ENCODE measurements at places on chromosomes 2 and 18.
A peak's percentile ranks its signal among the peaks of the same experiment; 100 is the strongest.

DNA sequence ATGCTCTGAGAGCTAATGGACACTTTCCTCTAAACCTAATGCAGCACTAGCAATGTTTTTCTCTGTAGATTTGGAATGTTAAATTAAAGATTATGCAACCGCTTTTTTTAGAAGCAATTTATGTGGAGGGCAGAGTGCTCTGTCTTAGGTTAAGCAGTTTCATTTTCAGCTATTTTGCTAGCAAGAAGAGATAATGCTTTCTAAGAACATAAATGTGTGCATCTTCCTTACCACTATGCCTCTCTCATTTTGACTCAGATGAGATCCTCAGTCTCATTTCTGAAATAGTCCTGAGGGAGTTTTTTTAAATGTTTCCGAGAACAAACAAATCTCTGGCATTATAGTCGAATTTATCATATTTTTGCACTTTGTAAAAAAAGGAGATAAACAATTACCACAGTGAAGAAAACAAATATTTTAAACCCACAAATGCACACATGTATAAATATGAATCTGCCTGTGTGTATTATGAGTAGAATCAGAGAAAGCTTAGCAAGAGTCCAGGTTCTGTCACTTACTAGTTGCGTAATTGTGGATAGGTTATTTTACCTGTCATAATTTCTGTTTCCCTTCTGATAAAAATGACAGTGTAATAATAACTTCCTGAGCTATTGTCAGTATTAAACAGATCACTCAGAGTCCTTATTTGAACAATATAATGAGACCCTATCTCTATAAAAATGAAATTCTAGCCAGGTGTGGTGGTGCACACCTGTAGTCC is 207.7 kb upstream of the CRIM1 start:
- DNase-seq: no peak

DNA sequence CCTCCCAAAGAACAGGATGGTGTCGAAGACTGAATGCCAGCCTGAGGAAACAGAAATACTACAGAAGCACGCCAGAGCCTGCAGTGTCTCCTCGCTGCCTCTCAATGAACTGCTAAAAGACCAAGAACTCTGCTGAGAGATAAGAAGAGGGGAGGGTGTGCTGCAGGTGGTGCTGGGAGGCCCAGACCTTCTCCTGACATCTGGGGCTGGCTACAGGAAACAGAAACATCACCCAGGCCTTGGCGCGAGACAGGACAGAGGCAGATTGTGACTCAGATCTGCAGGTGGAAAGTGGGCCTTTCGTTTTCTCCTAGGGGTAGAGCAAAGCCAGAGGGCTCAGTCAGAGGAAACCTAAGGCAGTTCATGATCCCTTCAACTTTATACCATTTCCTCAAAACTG is 250.3 kb upstream of the TCF4 start:
- DNase-seq: no peak

- DNase-seq: no peak
Observed at GRCh38 chr2:153536115-153536514, 57.6 kb upstream of the RPRM start.

DNA sequence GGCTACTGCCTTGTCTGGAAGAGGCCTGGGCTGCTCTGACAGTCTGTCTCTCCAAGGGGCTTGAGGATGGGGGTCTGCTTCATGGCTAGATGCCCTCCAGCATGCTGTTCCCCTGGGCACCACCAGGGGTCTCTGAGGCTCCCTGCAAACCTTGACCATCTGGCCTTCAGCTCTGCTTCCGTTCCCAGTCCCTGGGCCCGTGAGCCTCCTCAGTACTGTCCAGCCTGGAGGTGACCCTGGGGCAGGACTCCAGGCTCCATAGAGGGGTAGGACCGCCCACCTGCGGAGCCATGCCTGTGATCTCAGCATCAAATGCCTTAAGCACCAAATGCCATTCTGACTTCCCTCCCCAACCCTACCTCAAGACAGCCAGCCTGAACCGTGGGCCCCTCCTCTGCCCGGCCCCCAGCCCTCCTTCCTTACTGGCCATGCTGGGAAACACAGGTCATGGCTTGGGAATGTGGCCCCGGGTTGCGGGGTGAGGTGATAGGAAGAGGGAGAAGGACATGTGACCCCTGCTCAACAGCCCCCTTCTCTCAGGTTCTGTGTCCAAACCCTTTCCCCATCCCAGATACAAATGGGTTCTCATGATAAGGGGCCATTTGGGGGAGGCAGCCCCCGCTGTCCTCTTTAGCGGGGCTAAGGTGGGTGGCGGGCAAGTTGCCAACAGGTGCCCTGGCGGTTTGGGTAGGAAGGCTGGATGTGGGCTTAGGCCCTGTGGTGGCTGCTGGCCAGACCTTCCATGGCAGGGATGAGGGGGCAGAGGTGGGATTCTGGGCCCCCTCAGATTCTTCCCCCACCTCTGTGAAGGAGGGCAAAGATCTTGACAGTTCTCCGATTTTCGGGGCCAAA is 25.0 kb downstream of the SPEG start:
- no peak for DNase-seq

DNA sequence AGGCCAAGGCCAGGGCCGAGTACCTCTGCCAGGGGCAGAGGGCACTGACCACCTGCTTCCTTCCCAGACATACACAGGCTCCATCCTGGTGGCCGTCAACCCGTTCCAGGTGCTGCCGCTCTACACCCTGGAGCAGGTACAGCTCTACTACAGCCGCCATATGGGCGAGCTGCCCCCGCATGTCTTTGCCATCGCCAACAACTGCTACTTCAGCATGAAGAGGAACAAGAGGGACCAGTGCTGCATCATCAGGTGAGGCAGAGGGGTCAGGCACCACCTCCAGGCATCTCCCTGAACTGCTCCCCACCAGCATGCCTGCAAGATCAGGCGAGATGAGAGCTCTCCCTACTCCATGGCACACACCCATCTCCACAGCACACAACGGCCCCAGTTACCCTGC is 31.1 kb downstream of the MYO7B start:
- DNase-seq: no peak

- no peak for DNase-seq
Observed at GRCh38 chr2:39241588-39241987, 2.2 kb downstream of the CDKL4 start.

DNA sequence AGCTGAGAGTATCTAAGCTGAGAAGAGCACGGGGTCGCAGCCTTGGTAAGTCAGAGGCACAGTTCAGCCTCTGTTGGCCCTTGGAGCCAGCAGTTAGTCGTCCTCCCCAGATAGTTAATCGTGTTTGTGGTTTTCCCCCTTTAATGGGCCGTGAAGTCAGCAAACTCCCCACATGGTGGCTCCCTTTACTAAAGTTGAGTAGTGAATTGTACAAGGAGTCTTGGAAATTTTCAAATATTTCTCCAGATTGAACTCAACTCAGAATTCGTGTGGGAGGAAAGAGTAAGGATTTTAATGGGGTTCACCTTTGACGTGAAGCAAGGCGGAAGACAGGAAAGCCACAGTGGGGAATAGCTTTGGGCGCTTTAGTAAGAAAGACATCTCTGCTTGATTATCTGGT is 2.4 kb upstream of the ADCYAP1 start:
- DNase-seq: no peak

- no peak for DNase-seq
Observed at GRCh38 chr2:65050931-65051330, 5.3 kb upstream of the CEP68 start.

DNA sequence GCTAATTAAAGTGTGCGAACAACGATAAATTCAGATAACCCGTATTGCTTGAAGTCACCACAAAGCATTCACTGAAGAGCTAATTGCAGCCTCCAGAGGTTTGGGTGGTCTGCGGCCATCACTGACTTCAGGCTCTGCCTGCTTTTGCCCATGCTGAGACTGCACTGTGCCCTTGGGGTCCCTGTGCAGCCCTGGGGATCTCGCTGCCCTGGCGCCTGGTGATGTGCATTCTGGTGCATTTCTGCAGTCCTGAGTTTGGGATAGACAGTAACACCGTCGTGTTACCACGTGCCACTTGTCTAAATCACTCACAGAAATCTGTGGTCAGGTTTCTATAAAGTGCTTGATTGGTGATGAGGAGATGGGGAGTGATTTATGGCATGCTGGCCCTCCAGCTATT is 27.6 kb downstream of the LDLRAD4 start:
- DNase-seq: no peak

- no peak for DNase-seq
Observed at GRCh38 chr2:240877460-240878340, 9.1 kb downstream of the AGXT start.

- peak; percentile 88 for DNase-seq
Observed at GRCh38 chr2:181677912-181678586, 2.3 kb downstream of the NEUROD1 start.

- DNase-seq: peak; percentile 47
Observed at GRCh38 chr2:150548527-150548926, 61.1 kb upstream of the RND3 start.

GRCh38 chr18:70366174-70366573 is 77.3 kb downstream of the SOCS6 start:
- no peak for DNase-seq

GRCh38 chr2:30026091-30027055 is 105.0 kb upstream of the ALK start:
- peak; percentile 70 for DNase-seq

DNA sequence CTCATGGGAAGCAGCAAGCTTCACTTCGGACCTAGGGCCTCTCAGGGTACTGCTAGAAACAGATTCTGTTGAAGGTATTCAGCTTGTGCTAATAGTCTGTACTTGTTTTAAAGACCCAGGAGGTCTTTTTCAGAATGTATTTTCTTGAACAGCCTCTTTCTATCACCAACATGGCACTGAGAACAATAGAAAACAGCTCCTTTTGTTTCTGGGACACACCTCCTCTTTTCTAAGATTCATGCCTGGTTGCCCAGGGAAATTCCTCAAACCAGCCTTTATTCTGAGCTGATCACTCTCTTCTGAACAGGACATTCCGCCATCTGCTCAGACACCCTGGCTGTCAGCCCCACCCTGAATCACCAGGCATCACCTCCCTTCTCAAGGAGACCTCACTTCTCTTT is 389.6 kb downstream of the TGIF1 start:
- no peak for DNase-seq

GRCh38 chr18:55790296-55790695 is 202.3 kb upstream of the TCF4 start:
- peak; percentile 68 for DNase-seq

- no peak for DNase-seq
Observed at GRCh38 chr18:77666613-77667012, 417.0 kb downstream of the GALR1 start.

DNA sequence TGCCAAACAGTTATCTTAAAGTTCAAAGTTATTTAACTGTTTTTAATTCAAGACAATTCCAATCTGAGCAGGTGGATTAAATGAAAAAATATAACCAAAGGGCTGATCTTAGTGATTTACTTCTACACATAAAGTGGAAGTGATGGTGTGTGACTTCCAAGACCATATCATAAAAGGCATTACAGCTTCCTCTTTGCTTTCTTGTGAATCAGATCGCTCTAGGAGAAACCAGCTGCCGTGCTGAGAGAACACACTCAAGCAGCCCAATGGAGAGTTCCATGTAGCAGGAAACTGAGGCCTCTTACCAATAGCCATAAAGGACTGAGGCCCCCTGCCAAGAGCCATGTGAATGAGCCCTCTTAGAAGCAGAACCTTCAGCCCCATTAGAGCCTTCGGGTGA is 197.4 kb downstream of the NBAS start:
- no peak for DNase-seq

DNA sequence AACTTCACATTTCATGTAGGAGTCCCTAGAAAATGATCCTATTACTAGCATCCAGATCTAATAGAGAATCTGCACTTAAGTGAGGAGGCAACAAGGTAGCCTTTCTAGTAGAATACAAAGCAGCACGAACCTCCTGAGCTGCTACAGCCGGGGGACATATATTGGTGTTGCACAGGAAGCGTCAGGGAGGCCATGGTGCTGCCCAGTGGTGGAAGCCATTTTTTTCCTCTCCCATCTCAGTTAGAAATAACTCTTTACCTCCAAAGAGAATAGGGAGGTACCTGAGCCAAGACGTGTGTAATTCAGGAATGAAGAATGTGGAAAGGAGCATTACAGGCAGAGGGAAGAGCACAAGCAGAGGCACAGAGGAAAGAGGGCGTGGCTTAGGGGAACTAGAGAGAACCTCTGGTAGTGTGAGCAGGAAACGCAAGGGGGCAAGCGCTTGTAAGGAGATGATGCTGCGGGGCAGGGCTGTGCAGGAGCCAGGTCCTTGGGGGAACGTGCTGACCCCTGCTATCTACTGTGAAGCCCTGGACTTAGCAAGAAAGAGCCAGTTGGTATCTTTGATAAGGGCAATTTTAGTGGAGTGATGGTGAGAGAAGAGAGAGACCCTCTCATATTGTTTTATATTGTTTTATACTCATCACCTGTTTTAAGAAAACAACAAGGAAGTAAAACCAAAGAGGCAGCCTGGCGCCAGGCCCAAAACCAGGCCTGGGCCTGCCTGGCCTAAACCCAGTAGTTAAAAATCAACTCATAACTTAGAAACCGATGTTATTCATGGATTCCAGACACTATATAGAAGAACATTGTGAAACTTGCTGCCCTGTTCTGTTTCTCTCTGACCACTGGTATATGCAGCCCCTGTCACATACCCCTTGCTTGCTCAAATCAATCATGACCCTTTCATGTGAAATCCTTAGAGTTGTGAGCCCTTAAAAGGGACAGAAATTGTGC is 50.0 kb upstream of the TTC39C start:
- DNase-seq: no peak

DNA sequence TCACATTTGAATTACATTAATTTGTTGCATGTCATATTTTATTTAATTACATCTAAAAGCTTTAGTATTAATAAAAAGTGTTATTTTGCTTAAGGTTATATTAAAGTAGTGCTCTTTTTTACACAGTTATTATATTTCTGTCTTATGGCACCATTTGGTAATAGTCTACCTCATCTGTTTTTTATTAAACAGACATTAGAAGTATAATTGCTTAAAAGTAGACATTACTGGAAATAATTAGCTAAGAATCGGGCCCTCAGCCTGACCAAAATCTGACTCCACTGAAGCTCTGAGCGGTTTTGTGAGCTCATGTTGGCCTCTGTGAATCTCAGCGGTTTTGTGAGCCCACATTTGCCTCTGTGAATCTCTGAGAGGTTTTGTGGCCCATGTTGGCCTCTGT is 102.5 kb upstream of the SNTG2 start:
- peak; percentile 52 for DNase-seq

DNA sequence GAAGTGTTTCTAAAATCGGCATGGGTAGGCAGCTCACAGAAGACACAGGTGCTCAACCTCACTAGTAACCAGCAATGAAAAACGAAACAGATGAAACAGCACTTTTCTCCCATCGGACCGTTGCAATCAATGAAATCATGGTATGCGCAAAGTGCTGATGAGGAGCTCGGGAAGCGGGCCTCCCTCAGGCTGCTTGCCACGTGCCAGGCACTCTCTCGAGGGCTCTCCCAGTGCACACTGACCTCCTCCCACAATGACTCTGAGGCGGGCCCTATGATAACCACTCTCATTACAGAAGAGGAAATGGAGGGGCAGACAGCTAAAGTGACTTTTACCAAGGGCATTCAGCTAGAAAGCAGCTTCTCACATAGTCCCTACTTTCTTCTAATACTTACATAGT is 3.8 kb upstream of the ANKRD23 start:
- no peak for DNase-seq
